ENCODE measurements at places on chromosomes 6 and 20. TPM values are rescaled to one million over a fixed set of nuclear protein-coding genes. Genes with fewer than 3 reads are reported as not detected.

The HCK gene
- 0.13 TPM for total RNA-seq

The C6orf15 gene
- total RNA-seq, result 0.18 TPM

The RAET1E gene
- 0.26 TPM for total RNA-seq

The SMLR1 gene
- 2.1 TPM for total RNA-seq

The PCK1 gene
- 0.09 TPM for total RNA-seq

The ZBTB12 gene
- 13.5 TPM for total RNA-seq

- peak; percentile 15 for ATAC-seq
Observed at GRCh38 chr6:21594416-21595281, 1.1 kb downstream of the SOX4 start.

DNA sequence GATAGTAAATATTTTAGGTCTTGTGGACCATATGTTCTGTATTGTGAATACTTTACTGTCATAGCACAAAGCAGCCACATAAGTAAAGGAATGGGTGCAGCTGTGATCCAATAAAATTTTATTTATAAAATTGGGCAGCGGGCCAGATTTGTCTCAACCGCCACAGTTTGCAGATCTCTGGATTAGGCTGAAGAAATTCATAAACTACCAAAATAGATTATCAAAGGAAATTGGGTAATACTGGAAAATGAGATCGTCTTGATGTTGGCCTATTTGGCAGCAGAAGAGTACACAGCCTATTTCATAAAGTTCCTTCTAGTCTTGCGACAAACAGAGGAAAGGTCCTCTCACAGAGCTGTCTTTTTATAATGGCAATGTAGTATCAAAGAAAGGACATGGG lies 69.8 kb downstream of the DZANK1 start:
- no peak for ATAC-seq

DNA sequence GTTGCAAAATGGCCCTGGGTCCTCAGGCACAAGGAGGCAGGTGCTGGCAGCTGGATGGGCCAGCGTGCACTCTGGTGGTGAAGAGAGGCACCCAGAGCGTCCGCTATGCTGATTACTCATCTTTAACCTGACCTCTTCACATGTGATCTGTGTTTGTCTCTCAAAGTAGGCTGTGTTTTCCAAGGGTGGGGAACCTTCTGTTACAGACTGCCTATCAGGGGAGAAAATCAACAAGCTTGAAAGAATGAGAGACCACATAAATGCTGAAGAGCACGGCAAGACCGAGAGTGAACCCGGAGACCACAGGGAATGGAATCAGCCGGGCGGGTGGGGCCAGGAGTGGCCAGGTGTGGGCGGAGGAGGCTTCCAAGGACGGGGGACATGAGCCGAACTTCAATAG lies 16.2 kb downstream of the BNIP5 start:
- peak; percentile 80 for ATAC-seq

DNA sequence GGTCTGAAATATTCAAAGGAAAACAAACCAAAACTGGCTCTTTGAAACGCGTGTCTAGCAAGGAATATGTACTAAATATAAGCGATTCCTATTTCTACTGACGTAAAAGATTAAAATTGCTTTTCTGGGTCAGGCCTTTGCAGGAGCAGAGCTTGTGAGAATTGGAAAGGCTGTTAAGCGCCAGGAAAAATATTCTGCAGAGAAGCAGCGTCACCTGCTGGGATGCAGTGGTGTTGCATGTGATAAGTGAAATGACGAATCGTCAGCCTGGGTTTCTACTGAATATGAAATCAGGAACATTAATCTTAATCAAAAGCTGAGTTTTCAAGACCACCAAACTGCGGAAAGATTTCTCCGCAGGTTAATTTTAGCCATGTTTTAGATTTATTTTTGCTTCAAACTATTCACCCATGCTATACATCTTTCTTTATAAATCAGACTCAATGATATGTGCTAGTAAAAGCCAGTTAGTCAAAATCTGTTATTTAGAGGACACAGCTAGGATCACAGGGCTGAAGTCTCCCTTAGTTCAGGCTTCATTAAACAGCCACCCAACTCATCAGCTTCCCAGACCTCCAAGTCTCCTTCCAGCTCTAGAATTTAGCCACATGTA lies 67.4 kb downstream of the ALDH8A1 start:
- peak; percentile 56 for ATAC-seq

GRCh38 chr6:159313018-159313417 lies 143.8 kb downstream of the FNDC1 start:
- ATAC-seq, result no peak

GRCh38 chr6:68200929-68201328 lies 434.2 kb upstream of the ADGRB3 start:
- ATAC-seq, result no peak

- ATAC-seq, result no peak
Observed at GRCh38 chr6:111753573-111753972, 119.7 kb downstream of the FYN start.

DNA sequence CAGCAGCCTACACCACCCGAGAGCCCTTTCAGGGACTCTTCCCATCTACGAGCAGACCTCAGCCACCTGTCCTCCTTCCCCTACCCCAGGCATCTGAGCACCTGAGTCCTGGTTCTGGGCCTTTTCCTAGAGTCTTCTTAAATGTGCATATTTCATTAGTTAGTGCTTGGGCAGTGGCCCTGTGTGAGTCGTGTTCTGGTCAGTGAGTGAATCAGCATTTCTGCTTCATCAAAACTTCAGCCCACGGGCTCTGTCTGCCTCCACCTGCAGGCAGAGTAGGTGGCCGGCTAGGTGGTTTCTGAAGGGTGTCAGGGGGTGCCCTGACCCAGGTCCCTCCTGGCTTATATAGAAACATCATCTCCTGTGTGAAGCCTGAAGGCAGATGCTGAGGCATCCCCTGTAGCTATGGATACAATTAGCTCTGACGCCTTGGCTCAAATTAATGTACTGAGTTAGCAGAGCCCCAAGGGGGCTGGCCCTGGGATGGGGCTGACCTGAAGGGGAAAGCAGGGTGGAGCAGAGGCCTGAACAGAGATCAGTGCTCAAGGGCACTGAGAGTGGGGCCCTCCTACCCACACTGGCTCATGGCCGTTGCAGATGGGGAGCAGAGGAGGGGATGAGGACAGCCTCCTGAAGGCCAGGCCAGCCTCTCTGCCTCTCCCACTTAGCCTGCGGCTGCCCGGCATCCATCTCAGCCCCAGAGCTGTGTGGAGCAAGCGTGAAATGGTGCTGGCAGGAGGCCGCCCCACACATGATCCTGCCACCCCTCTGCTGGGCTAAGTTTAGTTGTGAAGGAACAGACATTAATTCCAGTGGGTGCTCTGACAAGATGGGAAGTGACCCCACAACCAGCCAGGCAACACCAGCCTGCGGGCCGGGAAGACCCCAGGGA lies 13.6 kb downstream of the IP6K3 start:
- peak; percentile 46 for ATAC-seq

DNA sequence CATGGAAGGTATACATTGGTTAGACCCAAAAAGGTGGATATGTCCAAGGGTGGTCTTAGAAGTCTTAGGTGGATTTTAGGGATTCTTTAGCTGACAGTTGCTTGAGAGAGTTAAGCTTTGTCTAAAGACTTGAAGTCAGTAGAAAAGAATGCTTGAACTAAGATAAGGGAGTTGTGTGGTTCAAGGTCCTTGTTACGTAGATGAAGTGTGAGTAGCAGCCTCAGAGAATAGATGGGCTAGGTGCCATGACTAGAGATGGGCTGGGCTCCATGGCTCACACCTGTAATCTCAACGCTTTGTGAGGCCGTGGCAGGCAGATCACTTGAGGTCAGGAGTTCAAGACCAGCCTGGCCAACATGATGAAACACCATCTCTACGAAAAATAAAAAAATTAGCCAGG lies 1.7 kb downstream of the SHLD1 start:
- no peak for ATAC-seq

- ATAC-seq, result peak; percentile 52
Observed at GRCh38 chr6:139135578-139136545, 982 bp downstream of the HECA start.

DNA sequence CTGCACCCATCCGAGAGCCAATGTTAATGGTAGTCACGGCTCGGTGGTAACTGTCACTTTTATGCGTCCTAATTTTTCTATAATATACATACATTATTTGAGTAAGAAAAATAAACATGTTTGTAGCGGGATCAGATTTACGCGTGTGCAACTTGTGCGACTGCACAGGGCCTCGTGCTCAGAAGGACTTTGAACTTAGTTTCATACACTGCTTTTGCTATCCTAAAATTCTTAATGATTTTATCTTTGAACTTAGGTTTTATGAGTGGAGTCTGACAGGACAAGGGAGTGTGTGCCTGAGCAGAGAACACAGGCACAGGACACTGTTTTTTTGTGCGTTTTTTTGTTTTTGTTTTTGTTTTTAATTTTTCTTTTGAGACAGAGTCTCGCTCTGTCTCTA lies 189.7 kb downstream of the NFATC2 start:
- ATAC-seq, result no peak

DNA sequence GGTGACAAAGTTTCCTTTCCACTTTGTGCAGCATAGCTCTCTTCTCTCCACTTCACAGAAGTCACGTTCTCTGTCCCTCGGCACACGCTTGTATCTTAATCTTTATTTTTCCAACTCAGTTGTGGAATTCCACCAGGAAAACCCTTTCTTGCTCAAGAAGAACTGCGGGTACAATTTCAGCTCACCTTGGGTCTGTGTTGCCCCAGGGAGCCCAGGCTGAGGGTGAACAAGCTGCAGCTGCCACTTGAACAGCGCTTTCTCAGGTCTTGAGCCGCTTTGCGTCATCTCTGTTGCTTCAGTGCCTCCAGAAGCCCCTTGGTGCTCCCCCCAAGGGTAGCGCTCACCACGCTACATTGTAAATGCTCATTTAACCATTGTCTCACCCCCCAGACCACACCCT lies 229.2 kb upstream of the TAB2 start:
- ATAC-seq, result no peak

- no peak for ATAC-seq
Observed at GRCh38 chr6:36095497-36096391, 34.6 kb upstream of the MAPK13 start.

DNA sequence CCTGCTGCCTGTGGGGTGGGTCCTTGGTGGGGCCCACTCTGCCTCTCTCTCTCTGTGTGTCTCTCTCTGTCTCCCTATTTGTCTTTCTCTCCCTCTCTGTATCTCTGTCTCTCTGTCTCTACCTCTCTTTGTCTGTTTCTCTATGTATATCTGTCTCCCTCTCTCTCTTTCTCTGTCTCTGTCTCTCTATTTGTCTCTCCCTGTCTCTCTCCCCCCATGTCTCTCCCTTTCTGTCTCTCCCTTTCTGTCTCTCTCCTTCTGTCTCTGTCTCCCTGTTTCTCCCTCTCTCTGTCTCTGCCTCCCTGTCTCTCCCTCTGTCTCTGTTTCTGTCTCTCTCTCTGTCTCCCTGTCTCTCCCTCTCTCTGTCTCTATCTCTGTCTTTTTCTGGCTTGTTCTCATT lies 353.2 kb downstream of the CDH4 start:
- no peak for ATAC-seq

All from motor neuron (in vitro differentiated cells).